ENCODE measurements at places on chromosomes 1 and 21. TPM values are rescaled to one million over a fixed set of nuclear protein-coding genes. Genes with fewer than 3 reads are reported as not detected.

DNA sequence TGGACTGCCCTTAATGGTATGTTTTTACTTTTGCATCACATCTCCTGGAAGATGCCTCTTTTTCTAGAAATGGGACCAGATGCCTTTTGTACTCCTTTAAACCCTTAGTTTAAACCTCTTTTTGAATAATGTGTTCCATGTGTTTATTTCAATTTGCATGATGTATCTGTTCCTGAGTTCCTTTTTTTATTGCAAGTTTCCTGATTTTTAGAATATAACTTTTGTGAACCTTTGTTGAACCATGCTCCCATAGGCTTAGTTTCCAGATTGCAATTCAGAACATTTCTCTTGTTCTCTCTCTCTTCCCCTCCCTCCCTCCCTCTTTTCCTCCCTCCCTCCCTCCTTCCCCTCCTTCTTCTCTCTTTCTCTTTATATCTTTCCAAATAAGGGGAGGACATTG, 81.9 kb downstream of the RGL1 start:
- DNase-seq, result no peak

DNA sequence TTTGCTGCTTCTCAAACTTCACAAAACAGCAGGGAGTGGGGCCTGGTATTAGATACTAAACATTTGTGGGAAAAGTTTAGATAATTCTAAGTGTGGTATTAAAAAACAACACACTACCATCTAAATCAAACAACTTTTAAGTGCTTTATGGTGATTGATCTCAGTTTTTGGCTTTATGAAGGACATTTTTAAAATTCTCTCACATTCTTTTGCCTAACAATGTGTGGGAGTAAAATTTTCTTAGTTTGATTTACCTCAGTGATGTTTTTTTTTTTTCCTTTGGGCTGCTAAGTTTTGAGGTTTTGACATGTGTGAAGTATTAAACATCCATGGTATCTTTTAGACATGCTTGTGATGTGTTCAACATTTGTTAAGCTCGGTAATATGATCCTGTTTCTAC, 116.2 kb downstream of the DISP1 start:
- DNase-seq, result peak; percentile 26

- no peak for DNase-seq
Observed at GRCh38 chr21:34302521-34302920, 61.3 kb upstream of the KCNE2 start.

LCK gene
- 8.9 TPM for total RNA-seq

CD5L gene
- total RNA-seq, result 0.17 TPM

DNA sequence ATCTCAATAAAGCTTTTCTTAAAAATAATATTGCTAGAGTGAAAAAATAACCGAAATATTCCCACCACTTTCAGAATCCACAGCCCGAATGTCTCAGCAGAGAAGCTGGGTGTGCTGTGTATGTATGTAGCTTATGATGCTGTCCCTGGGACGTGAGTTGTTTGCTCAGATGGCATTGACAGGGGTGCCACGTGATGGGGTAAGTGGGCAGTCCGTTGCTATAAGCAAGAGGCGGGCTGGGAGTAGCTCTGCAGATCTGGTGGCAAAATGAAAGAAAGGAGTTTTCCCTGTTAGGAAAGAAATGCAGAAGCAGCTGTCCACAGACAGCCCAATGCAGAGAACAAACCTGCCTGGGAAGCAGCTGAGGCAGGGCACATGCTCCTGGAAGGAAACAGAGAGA, 3.8 kb upstream of the FAM20B start:
- DNase-seq, result no peak

DNA sequence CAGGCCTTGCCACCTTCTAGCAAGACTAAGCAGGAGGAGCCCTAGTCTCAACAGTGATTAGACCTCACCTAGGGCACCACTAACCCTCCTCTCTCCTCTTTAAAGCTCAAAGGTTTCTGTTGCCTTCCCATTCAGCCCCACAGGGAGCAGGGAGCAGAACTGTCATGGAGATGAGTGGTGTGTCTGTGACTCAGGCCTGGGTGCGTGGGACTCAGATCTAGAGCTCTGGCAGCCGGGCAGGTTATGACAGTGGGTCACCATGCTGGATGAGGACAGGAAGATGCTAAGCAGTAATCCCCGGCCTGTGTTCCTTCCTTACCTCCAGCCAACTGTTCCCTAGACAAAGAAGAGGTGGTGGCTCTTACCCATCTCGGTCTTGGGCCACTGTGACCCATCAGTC, 60.1 kb upstream of the COA6 start:
- DNase-seq, result no peak

GPR25 gene
- total RNA-seq, result 1.0 TPM

DNA sequence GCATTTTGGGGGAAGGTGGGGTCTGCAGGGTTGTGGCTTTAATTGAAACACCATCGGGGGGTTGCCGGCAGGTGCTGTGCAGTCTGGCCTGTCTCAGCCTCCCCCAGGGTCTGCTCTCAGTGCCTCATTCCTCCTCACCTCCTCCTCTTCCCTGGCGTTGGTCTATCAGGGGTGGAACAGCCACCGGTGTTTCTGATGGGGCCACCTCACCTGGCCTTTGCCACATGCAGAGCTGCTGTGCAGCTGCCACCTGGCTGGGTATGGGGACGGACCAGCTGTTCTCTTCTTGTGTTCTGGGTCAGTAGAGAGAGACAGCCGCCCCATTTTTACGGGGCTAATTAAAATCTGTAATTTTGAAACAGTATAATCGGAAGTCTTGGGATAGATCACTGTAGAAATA, 53.9 kb downstream of the SPSB1 start:
- no peak for DNase-seq

Data from lung (tissue), 17 donors.